Stimulated activated CD4-positive, alpha-beta T cell treated with anti-CD3 and anti-CD28 coated beads, Interleukin-12 subunit alpha, Interleukin-12 subunit beta, amount 100 ng/mL, for 4 hours (primary cell): ENCODE measurements at places on chromosomes 7 and 10.

DNA sequence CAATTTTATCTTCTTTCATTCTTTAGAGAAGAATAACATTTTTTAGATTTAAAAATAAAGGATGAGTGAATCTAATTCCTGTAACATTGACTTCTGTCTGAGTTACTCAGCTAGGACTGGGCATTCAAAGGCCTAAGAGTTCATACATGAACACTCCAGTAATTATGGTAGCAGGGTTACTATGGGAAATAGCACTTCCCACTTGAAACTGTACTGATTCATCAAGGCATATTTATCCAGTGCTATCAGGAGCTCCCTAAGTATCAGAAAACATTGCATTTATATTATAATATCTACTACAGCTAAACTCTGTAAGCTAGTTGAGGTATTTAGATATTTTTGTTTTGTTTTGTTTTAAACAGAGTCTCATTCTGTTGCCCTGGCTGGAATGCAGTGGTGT, 41.8 kb downstream of the NDUFB2 start:
- no peak for DNase-seq

GRCh38 chr7:1401011-1401410, 58.3 kb downstream of the MICALL2 start:
- no peak for DNase-seq

DNA sequence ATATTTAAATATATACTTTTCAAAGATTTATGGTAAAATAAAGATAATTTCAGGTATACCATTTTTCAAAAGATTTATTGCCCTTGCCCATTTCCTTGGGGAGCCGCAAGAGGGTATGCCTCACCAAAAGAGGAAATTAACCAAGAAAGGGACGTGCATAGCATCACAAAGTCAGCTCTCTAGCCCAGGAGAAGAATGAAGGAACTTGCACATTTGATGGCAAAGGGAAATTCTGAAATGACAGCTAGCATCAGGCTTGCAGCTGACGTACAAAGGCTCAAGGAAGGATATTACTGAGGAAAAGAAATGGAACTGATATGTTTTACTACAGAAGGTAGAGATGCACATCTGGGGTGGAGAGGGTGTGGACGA, 93.6 kb upstream of the RSU1 start:
- DNase-seq, result no peak

GRCh38 chr10:85651497-85651882, 715.1 kb downstream of the GRID1 start:
- no peak for DNase-seq

DNA sequence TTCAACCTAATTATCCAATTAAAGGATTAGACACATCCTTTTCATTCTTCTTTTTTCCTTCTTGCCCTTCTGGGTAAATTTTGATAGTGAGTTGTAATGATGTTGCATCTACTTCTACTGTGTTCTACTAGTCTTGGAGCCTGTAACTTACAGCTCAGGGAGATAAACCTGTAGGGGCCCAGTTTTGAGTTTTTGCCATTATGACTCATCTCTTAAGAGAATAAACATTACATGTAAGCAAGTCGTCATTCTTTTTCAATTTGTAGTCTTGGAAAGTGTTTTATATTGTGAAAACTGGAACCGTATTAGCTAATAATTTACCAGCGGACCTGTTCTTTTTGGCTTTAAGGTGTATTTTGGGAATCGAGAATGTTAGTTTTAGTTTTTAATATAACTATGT, 89.7 kb upstream of the RPA3 start:
- DNase-seq, result no peak

- DNase-seq, result no peak
Measured at GRCh38 chr7:138750901-138751464, 46.8 kb upstream of the TMEM213 start.

- DNase-seq, result no peak
Measured at GRCh38 chr7:2736411-2736914, 48.5 kb downstream of the AMZ1 start.

DNA sequence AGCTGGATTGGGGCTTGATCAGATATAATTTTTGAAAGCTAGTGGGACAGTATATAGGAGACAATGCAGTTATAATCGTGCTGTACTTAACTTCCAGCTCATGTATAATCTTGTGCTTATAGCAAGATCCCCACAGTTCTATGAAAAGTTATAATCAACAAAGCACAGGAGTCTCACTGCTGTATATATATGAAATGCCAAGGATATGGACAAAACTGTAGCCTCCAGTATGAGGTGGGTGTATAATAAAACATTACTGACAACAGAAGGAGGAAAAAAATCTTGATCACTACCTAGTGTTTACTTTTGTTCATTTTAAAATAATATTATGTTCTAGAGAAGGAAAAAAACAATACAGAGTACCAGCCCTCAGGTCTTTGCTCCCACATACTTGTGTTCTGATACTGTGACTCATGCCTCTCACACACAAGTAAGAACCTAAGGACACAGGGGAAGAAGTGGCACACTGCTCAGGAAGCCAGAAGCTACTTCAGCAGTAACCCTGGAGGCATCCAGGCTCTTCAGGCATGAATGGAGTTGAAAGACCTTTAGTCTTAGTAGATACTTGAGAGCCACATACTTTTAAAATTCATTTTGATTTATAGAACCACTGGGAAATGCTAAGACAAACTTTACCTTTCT, 265.7 kb upstream of the IMMP2L start:
- no peak for DNase-seq

GRCh38 chr10:23725548-23725947, 286.7 kb downstream of the OTUD1 start:
- no peak for DNase-seq

- DNase-seq, result no peak
Measured at GRCh38 chr7:12619461-12620069, 49.0 kb downstream of the SCIN start.

GRCh38 chr10:116608686-116609594, 11.8 kb upstream of the PNLIPRP2 start:
- DNase-seq, result no peak

DNA sequence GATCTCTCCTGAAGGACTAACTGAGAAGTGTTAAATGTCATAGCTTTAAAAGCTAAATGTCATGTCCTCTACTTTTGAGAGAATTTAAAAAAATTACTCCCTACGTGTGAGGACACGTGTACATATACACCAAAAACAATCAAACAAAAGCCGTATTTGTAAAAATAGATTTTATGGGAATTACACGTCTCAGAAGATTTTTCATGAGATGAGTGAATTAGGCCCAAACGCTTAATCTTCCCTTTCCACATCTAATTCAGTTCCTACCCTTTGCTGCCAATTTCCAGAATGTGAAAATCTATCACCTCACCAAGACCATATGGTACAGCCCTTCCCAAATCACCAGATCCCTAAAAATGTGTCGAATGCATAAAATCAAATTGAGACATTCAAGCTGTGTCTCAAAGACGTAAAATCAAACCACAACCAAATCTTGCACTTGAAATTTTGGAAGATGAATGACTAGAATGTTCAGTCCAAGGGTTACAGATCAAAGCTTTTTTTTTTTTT, 1.0 kb upstream of the CTTNBP2 start:
- no peak for DNase-seq

DNA sequence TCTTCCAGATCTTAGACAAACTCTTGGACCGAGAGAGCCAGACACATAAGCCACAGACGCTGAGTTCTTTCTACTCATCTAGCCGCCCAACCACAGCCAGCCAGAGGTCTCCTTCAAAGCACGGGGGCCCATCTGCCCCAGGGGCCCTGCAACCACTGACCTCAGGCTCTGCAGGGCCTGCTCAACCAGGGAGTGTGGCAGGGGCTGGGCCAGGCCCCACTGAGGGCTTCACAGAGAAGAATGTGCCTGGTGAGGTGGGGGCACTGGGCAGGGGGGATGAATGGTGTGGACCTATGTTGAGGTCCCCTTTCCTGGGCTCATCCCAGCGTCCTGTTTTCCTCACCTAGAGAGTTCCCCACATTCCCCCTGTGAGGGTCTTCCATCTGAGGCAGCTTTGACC, 11.4 kb downstream of the ZSWIM8 start:
- no peak for DNase-seq

- no peak for DNase-seq
Measured at GRCh38 chr7:11667810-11668185, 164.2 kb downstream of the THSD7A start.

DNA sequence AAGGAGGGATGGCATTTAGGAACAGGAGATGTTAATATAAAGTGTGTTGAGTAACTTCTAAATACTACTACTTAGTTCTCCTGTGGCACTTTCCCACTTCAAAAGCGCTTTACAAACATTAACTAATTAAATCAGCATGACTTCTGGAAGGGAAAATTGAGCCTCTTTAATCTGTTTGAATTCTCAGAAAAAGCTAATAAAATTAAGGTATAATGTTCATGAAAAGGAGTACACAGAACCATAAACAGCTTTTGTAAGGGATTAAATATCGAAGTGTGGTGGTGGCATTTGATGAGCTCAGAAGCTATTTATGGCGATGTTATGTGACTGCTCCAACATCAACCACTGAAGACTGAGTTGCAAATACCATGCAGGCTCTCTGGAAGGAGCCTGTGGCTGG, 10.2 kb upstream of the VAX1 start:
- DNase-seq, result no peak

- no peak for DNase-seq
Measured at GRCh38 chr10:60093317-60093716, 187.0 kb upstream of the CCDC6 start.
